NCI-H2029 treated with DMSO at 0.1 percent for 48 hours (cell line): ENCODE measurements at places on chromosomes 3 and 15.

GRCh38 chr3:54714035-54714434, 213.8 kb downstream of the LRTM1 start:
- no peak for DNase-seq

GRCh38 chr3:38601956-38602550, 47.4 kb downstream of the SCN5A start:
- DNase-seq = no peak

DNA sequence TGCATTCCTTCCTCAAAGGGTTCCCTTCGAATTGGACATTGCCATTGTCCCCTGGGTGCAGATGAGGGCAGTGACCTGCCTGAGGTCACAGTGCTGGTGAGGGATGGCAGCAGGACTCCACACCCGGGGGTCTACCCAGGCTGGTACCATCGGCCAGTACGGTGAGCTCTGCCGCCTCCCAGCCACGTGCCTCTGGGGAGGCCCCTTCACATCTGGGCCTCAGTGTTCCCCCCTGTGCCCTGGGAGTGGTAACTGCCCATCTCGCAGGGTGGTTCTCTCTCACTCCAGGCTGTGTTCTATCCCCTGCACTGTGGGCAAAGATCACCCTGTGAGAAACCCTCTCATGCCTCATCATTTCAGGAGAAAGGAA, 99.4 kb upstream of the IQSEC1 start:
- DNase-seq = no peak

- no peak for DNase-seq
Measured at GRCh38 chr15:98981851-98982722, 25.5 kb downstream of the PGPEP1L start.

GRCh38 chr3:187742351-187743171, 2.7 kb downstream of the BCL6 start:
- peak; percentile 7 for DNase-seq

DNA sequence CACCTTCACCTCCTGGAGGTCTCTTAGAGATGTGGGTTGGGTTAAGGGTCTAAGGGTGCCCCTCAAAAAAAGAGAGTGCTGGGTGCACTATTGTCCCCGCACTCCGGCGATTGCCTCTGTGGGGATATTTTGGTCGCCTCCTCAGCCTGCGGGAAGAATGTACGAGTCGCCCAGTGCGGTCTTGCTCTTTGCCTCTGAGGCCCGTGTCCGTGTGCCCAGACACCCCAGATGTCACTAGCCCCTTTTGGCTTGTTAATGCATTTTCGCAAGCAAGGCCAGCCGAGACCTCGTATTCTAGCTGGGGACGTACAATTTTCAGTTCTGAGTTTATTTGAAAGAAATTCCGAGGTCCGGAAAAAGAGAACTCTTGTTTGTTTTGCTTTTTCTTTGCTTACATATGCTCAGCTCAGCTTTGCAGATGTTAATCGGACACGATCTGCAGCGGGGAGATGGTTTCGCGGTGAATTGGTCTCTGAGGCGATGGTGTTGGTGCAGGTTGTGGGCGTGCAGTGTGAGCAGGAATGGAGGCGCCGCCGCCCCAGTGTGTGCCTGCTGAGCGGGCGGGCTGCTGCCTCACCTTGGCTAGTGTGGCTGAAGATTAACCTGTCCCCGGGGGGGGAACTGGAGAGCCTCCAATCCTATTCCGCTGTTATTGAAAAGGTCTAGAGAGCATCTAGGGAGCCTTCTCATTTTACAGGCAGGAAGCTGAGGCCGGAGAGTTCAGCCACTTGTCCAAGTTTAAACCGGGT, 1.4 kb downstream of the ST6GAL1 start:
- DNase-seq = peak; percentile 82

- no peak for DNase-seq
Measured at GRCh38 chr15:67066041-67066958, 898 bp downstream of the SMAD3 start.

DNA sequence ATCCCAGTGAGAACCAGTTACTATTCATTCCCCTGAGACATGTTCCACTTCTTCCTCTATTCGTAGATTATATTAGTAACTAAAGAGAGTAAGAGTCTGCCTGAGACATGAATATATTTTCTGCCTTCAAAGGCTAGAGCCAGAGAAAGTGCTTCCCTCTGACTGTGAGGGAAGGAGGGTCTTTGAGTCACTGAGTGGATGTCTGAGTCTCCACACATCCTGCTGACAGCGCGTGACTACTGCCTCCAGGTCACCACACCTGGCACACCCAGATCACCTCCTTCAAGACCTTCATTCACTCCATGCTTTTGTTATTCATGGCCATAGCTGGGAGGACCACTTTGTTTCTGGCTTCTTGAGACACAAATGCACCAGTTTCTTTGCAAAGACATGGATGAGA, 135.6 kb downstream of the SOX2 start:
- DNase-seq = no peak

DNA sequence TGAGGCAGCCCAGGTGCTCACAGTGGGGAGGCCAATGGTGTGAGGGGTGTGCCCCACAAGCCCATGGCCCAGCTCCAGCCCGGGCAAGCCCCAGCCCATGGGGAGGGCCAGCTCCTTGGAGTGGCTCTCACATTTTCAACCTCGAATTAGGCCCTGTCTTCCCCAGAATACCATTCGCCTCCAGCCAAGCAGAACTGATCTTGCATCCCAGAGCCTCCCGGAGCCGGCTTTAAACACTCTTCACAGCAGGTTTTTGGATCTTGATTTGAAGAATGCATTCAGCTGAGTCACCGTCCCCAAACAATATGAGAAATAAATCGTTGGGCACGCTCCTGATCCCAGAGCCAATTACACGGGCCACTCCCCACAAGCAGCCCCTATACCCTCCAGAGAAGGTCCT, 23.7 kb downstream of the TPRA1 start:
- DNase-seq = no peak

DNA sequence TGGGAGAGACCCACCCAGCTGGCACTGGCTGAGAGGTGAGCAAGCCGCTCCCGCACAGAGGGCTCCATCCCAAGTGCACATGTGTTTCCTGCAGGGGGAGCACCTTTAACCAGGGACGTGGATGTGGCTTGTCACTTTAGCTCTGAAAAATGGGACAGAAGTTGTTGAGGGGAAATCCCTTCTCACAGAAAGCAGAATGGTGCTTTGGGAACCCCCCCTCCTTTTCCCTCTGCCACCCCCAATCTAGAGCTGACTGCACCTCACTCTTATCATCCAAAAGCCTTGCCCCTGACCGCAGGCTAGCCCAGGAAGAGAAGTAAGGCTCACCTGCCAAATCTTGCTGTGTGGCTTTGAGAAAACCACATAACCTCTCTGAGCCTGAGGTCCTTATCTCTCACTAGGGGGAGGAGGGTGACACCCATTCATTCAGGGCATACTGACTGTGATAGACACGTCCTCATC, 77.9 kb downstream of the RPN1 start:
- no peak for DNase-seq

DNA sequence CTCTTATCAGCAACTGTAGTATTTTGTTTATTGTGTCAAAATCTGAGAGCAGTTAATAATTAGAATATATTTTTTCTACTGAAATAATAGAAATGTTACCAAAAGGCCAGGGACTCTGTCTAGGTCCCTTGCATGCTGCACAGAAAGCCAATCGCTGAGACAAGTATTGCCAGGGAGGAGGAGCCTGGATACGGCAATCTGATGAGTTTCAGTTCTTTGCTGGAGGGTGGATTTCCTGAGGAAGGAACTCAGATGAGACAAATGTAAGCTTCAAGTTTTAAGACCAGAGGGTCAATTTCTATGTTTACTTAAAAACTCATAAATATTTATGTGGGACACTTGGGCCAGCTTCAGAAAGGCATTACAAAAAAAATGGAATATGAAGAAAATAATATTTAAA, 252.2 kb downstream of the GABRG3 start:
- no peak for DNase-seq

GRCh38 chr3:98779541-98780335, 16.6 kb downstream of the ST3GAL6 start:
- no peak for DNase-seq

GRCh38 chr3:13506680-13507079, 26.6 kb downstream of the HDAC11 start:
- DNase-seq = no peak

DNA sequence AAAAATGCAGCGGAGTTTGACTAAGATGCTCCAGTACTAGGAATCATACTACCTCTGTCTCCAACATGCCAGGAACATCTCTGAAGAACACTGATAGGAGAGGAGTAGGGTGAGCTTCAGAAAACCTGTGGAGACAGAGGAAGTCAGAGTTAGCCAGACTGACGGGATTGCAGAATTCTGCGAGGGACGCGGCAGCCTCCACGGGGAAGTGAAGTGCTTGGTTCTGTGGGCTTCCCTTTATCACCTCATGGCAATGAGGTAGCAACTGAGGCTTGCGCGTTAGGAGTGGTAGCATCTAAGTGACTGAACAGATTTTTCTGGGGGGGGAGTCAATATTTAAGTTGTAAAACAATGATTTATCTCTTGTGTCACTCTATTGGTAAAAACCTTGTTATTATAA, 226.3 kb downstream of the MCTP2 start:
- DNase-seq = no peak

DNA sequence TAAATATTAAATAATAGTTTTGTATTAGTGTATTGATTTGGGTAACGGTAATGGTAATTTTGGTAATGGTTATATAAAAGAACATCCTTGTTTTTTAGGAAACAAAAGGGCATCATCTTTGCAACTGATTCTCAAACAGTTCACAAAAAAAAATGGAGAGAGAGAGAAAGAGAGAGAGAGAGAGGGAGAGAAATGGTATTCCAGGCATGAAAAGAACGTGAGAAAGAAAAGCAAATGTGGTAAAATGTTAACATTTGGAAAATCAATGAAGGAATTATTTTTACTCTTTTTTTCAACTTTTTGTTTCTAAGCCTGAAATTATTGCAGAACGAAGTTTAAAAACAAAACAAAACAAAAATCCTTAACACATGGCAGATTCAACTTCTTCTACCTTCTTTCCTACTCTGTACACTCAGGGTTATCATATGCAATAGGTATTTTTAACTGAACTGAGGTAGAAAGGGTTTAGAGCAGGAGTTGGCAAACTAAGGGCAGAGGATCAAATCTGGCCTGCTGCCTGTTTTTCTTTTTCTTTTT, 2.2 kb upstream of the GLB1 start:
- no peak for DNase-seq

GRCh38 chr3:150385296-150386242, 22.5 kb upstream of the TSC22D2 start:
- DNase-seq = no peak

- DNase-seq = no peak
Measured at GRCh38 chr3:186212611-186213010, 103.7 kb upstream of the ETV5 start.

- DNase-seq = peak; percentile 72
Measured at GRCh38 chr3:13884851-13885703, 5.2 kb upstream of the WNT7A start.

DNA sequence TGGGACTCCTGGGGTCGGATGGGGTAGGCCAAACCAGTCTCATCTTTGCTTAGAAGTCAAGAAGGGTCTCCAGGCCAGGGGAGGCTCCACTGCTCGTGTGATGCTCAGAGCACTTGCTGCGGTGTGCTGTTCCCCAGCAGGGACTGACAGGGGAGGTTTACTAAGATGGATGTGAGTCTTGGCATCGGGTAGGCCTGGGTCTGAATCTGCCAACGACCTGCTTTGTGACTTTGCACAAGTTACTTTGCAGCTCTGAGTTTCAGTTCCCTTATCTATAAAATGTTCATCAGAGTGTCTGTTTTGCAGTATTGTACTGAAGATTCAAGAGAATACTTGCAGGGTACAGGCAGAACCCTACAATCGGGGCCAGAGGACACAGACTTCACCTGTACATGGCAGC, 17.3 kb upstream of the CDCP1 start:
- no peak for DNase-seq

DNA sequence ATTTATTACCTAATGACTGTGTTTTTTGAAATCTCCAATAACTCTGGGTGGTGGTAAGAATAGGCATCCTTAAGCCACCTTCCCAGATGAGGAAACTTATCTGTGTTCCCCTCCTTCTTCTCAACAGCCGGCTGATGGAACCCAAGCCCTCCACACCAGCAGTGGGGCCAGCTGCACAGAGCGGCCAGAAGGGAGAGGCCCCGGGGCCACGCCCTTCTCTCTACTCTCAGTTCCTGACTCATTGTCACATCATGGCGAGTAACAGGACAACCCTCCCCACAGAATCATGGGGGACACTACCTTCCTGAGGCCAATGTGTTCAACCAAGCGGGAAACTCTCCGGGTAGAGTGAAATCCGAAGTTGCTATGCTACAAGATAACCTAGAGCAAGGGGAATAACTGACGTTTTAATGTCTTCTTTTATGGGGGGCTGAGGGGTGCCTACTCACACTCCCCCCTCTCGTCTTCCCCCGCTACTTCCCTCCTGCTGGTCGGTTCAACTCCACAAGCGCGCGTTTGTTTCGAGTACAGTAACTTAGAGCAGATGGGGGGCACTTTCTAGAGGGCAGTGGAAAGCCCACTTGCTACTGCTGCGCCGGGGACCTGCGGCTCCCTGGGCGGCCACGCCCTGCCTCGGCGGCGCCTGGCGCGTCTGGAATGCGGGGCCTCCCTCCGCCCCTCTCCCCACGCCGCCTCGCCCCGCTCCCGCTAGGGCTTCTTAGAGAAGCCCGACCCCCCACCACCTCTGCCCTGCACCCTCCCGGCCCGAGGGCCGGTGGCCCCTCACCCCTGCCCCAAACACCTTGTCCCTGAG, 621 bp downstream of the ANXA2 start:
- no peak for DNase-seq

- DNase-seq = no peak
Measured at GRCh38 chr15:35958975-35959374, 413.0 kb upstream of the DPH6 start.

DNA sequence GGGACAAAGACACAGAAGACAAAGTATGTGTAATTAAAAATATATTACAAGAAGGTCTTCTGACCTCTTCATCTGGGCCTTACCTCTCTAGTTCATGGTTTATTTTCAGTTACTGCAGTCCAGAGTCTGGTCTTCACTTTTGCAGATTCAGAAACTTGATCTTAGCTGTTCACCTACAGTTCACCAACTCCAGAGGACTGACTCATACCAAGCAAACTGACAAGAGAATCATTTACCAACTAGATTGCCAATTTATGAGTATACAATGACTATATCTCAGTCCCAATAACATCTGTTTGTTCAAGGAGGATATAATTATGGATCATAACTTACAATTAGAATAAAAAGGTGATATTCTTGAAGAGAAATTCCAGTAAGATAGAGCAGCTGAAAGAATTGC, 9.0 kb downstream of the P2RY1 start:
- DNase-seq = no peak

DNA sequence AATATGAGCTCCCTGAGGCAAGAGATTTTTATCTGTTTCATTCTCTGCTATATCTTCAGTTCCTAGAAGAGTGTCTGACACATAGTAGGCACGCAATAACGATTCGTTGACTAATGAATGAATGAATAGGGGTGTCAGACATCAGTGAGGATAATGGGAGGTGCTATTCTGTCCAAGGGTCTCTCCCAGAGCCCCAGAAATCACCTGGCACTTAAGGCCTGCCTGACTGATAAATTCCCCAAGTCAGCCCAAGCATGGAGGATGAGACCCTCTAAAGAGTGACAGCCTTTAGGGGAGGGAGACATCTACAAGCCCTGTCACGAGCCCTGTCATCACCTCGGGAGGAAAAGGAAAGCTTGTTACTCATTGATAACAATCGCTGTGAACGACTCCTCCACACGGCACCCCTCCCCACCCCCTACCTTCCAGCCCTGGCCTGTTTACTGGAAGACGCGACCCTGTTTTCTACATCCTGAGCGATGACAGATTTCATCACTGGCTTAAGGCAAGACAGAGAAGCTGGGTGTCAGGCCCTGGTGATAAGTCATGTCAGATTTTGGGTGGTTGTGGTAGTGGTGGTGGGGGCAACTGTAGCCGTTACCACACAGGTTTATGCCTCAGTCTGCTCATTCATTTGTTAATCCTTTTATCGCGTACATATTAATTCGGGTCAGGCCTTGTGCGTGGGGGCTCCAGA, 23.1 kb downstream of the BHLHE40 start:
- no peak for DNase-seq

GRCh38 chr3:195258449-195259153, 12.4 kb downstream of the XXYLT1 start:
- DNase-seq = no peak
